Uterine smooth muscle cell (primary cell): ENCODE measurements at places on chromosomes 7 and 10. TPM values are rescaled to one million over a fixed set of nuclear protein-coding genes. Genes with fewer than 3 reads are reported as not detected.

The LMTK2 gene
- total RNA-seq: 8.3 and 10.2 TPM in 2 replicates

The NPY gene
- total RNA-seq: not detected in 2 replicates

The C7orf33 gene
- not detected in 2 replicates for total RNA-seq

The SPDYE16 gene
- 0.12 TPM in 1 of 2 replicates, not detected in the other for total RNA-seq

The CAMK2B gene
- total RNA-seq: under 0.01 TPM in 1 of 2 replicates, not detected in the other
